SJSA1 (cell line): ENCODE measurements at places on chromosomes 11 and 22.

- no peak overlapping the region for H3K4me3 ChIP-seq
- peaks cover 7% of the 10 kb centered on the region for H3K36me3 ChIP-seq
- DNase-seq = no peak
- H3K4me1 ChIP-seq = no peaks in the 10 kb centered on the region
- H3K27ac ChIP-seq = no peak overlapping the region
- H3K27me3 ChIP-seq = no peaks in the 10 kb centered on the region
Measured at GRCh38 chr11:34886609-34887008, 29.6 kb downstream of the APIP start.

DNA sequence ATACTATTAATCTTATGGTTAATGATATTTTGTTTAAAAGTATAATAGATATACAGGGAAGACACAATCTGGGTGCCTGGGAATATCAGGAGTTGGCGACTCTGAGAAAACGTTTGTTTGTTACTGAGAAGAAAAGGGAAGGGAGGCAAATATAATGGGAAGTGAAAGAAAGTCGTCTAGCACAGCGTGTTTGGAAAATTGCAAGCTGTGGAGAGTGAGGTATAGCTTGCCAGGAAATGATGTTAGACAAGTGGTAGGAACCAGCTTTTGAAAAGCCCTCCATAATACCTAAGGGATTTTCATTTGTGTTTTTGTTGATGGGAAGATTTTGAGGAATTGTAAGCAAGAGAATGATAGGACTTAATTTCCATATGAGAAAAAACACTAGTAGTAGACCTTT, 322.2 kb downstream of the LUZP2 start:
- H3K4me1 ChIP-seq = no peaks in the 10 kb centered on the region
- H3K27me3 ChIP-seq = no peaks in the 10 kb centered on the region
- no peak overlapping the region for H3K4me3 ChIP-seq

- no peaks in the 10 kb centered on the region; the same call in 1 of the 2 replicates for H3K27me3 ChIP-seq
- DNase-seq = no peak
- H3K36me3 ChIP-seq = no peaks in the 10 kb centered on the region
- no peak overlapping the region for H3K4me3 ChIP-seq
- H3K4me1 ChIP-seq = peaks cover 9% of the 10 kb centered on the region
Measured at GRCh38 chr11:11379661-11380060, 26.6 kb upstream of the CSNK2A3 start.

- no peak overlapping the region for H3K4me3 ChIP-seq
- DNase-seq = peak; percentile 32
- no peaks in the 10 kb centered on the region for H3K4me1 ChIP-seq
Measured at GRCh38 chr22:48757581-48757980, 1070.1 kb downstream of the BRD1 start.

DNA sequence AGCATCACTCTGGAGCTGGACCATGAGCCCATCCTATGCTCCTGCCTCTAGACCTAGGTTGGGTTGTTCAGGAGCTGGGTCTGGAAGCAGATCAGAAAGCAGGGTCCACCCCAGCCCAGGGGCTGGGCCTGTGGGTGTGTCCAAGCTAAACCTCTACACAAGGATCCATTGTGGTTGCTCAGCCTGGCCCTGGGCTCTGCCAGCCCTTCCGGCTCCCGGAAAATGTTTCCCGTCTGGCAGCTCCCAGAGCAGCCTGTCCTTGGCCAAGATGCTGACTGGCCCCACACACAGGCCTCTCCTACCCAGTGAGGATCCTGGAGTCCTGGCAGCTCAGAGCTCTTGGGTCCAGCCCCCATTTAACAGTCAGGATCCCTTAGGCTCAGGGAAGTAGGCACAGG, 35.3 kb upstream of the FCHSD2 start:
- DNase-seq = no peak
- H3K4me3 ChIP-seq = no peak overlapping the region
- peaks cover 7% of the 10 kb centered on the region for H3K4me1 ChIP-seq
- no peak overlapping the region for H3K27ac ChIP-seq
- no peaks in the 10 kb centered on the region for H3K36me3 ChIP-seq

GRCh38 chr11:12032968-12033367, 24.5 kb upstream of the DKK3 start:
- no peak for DNase-seq
- H3K36me3 ChIP-seq = no peaks in the 10 kb centered on the region
- no peak overlapping the region for H3K27ac ChIP-seq
- H3K27me3 ChIP-seq = no peaks in the 10 kb centered on the region
- H3K4me3 ChIP-seq = no peak overlapping the region
